ENCODE measurements at places on chromosomes 5 and 9. TPM values are rescaled to one million over a fixed set of nuclear protein-coding genes. Genes with fewer than 3 reads are reported as not detected.

Gene MATR3
- 168 TPM for total RNA-seq

Gene IFNA13
- not detected for total RNA-seq

Gene UCK1
- total RNA-seq: 24.6 TPM

Gene C9orf50
- total RNA-seq: not detected

Gene AMBP
- total RNA-seq: not detected

Gene EXD3
- 18.1 TPM for total RNA-seq

Gene TMC1
- 0.28 TPM for total RNA-seq

Gene MLANA
- not detected for total RNA-seq

- DNase-seq: no peak
Observed at GRCh38 chr5:115069087-115069968, 100.4 kb downstream of the TRIM36 start.

DNA sequence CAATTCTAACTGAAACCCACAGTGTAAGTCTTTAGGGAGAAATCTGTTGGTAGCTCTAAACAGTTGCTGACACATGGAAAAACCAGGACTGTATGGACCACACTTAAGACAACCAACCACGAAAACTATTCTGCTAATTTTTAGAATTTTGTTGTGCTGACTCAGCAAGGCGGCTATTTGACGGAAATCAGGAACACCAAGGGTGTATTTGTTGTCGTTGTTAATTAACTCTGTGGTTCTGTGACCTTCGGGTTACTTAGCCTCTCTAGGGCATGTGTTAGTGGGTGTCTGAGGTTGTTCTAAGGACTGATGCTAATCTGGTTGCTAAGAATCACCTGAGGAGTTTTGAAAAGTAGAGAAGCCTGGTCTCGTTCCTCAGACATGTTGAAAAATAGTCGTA lies 79.2 kb downstream of the ATP10B start:
- DNase-seq: no peak

DNA sequence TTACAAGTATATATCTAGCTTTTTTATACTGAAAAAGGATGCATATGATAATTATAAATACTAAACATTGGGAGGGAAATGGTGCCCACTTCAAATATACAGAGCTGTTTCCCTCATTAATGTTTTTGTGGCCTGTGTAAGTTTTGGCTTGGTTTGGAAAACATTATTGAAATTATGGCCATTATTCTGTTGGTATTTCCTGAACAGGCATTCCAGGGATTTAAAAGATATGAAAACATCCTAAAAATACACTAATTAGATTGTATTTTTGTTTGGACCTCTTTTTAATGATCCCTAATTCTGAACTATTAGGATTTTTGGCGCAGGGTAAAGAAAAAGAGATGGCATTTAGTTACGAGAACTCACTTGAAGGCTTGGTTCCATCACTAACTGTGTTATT lies 50.9 kb downstream of the CLINT1 start:
- DNase-seq: no peak

DNA sequence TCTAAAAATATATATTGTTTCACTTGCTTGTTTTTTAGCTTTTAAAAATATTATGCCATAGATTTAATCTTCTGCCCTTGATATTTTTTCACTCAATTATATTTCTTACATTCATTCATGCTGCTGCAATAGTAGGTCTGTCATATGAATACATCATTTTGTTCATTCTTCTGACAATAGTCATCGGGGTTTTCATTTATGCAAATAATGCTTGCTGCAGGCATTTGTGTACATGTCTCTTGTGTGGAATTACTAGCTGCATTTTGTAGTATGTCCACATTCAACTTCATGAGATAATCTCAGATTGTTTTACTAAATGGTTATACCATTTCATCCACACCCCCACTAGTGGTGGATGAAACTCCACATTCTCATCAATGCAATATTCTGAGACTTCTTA lies 5.3 kb upstream of the PLPP1 start:
- no peak for DNase-seq

DNA sequence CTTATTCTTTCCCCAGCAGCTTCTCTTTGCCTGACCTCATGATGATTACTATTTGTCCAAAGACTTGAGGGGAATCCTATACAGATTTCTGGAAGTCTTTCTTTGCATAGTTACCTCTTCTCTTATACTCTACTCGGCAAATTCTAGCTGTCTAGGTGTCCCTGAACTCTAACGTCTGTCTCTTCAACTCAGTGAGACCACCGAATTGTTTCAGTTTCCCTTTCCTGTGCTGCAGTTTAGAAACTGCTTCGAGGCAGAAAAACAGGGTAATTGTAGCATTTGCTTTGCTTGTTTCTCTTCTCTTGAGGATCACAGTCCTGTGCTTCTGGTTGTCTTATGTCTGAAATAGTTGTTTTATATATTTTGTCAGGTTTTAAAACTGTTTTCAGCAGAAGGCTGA lies 14.8 kb downstream of the LVRN start:
- DNase-seq: no peak

DNA sequence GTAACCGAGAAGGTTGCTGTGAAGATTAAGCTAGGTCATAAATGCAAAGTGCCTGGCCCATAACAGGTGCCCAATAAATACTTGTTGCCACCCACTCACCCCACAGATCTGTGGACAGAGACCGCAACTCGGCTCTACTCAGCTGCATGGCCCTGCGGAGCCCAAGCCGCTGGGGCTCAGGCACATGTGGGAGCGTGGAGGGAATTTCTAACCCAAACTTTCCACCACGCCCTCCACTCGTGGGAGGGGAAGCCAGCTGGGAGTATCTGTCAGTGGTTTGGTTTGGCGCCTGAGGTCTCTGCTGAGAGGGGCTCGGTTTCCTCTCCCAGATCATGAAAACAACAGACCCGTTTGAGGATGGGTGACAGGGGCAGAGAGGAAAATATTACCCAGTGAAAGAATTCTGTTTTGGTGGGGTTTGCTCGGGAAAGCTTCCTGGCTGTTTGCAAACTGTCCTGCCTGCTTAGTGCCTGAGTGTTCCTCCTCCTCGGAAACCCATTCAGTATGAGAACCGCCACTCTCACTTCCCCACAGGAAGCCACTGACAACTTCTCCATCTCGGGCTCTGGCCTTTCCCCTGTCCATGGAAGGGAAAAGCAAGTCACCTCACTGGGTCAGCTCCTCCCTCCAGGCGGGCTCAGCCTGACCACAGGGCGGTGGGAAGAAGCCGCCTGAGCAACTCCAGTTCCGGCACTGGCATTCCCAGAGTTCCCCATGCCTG lies 60.1 kb downstream of the RGS3 start:
- DNase-seq: peak; percentile 52

DNA sequence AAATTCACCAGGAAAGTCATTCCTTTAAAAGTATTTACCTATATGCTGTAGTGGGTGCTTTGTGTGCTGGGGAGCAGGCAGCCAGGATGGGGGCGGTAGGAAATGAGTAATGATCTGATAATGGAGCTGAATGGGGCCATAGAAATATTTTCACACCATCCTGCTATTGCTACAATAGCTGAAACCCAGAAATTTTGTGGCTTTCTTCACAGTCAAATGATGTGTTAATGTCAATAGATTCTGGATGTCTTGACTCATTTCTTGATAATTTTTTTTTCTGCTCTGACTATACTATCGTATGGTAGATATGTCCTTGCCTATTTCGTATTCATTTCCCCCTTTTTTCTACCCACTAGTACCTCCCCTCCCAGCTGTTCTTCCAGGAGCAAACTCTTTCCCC lies 59.5 kb downstream of the RORB start:
- no peak for DNase-seq

DNA sequence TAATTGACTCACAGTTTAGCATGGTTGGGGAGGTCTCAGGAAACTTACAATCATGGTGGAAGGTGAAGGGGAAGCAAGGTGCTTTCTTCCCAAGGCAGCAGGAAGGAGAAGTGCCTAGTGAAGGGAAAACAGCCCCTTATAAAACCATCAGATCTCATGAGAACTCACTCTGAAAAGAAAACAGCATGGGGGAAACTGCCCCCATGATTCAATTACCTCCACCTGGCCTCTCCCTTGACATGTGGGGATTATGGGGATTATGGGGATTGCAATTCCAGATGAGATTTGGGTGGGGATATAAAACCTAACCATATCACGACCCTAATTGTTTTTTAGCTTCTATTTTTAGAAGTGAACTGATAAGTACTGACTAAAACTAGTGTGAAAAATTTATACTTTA lies 1377.5 kb upstream of the DMAC1 start:
- no peak for DNase-seq

DNA sequence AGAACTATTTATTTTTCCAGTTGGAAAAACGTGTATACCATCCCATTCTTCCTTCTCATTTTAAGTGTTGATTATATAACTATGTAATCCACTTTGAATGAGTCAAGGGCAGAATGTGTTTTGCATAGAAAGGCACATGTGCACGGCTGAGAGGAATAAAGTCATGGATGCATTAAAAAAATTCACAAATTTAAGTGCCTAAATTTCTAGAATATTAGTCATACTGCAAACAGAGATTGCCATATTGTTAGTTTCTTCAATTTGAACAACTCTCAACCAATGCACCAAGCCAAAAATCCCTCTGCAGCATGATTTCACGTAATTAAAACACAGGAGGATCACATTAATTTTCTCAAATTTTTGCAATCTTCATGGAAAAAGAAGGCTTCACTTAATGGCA lies 166.3 kb downstream of the MPDZ start:
- DNase-seq: no peak

GRCh38 chr9:130903194-130904069 lies 6.8 kb upstream of the QRFP start:
- no peak for DNase-seq
